ENCODE measurements at places on chromosomes 3 and 15.

DNA sequence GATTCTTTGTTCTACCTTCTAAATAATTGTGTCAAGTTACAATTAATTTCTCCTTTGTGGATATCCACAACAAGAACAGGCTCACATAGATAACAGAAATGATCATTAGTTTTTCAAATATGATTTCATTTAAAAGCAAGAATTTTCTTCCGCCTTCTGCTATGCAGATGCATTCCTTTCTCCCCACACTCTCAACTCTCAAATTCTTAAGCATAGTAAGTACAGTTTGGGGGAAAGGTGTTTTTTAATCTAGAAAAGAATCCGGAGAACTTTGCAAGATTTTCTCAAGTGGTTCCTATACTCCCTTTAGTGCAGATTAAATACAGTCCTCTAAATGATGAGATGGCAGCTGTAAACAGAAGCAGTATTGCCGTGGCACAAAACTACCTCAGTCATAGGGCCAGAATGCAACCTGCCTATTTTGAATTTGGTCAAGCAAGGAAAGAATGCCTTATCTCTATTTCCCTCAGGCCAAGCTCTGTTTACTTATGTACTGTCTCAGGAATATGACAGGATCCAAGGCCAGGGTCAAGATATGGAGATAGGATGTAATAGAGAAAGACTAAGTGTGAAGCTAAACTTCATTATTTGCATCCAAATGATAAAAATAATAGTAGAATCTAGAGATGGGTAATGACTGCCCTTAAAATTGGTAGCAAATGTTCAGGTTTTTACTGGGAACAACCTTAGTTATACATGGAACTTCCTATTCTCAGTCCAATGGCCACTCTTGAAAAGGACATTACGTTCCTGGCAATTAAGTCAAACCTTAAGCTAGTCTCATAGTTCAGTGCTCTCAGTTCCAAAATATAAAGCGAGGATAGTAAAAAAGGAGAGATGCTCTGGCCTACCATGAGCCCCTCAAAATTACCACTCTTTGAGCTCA is 77.3 kb upstream of the PHLDB2 start:
- DNase-seq: no peak

DNA sequence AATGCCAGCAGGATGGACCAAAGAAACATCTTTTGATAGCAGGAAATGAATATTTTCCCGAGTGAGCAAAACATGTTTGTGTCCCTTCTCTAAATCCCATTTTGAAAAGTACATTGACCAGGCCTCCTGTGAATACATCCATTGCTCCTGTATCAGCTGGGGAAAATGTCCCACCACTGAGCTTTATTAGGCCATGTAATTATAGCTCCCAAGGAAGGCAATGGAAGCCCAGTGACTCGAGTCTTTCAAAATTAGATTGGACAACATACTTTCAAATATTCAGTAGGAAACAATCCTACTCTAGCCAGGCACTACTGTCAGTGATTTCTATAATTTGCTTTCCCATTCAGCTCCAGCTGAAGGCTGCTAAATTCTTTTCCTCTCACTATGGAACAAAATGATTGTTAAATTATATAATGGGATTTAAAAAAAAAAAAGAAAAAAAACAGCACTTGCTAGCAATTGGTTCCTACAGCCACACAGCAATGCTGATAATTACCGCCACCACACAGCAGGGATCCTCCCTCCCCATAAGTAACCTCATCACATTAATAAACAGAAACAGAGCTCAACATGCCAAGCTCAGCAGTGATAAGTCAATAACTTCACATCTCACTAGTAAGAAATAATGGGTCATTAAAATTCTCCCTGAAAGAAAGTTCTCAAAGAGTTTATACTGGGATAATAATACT is 172.4 kb upstream of the SLC2A2 start:
- DNase-seq: no peak

DNA sequence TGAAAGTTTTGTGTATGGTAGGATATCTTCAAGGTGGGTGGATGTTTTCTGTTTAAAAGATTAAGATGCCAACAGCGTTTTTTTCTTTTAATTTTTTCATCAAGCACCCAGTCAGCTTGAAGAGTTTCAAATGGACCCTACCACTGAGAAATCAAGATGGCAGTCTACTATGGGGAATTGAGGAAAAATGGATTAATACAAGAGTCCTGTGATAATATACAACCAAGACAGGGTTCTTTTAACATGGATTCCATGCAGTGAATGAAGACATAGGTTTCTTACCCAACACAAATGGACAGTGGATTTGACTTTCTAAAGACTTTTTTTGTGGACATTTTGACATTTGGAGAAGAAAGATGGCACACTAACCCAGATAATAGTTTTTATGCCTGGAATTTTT is 2.5 kb upstream of the CHD2 start:
- DNase-seq: no peak

DNA sequence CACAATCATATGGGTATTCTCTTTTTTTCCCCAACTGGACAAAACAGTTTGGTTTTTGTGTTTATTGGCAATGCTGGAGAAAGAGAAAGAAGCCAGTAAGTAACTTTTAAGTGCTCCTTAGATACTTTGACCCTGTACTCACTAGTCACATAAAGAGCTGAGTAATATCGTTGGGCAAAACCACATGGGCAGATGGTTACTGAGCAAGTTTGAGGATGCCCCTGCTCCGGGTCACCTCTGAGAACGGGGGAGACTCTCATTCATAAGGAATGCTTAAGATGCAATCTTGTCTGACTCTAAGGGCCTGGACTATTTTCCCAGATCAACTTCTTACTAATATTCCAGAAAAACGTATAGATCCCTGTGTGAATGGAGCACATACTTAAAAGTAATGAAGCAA is 106.4 kb upstream of the SLC2A2 start:
- no peak for DNase-seq

- no peak for DNase-seq
Observed at GRCh38 chr3:64039332-64039731, 16.0 kb upstream of the PSMD6 start.

DNA sequence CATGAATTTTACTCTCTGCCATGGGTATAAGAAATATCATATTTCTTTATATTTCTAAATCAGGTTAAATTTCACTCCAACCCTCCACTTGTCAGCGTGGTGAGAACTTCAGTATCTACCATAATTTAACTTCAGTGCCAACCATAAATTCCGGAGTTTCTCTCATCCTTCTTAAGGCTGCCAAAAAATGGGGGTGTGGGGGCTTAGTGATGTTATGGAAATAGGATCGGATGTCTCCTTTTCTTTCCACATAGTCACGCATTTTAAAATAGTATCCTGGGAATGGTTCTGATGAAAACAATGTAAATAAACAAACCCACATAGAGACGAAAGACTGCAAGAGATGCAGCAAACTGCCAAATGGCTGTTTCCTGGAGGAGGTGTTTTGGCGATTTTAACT is 12.9 kb upstream of the FAM3D start:
- DNase-seq: no peak

DNA sequence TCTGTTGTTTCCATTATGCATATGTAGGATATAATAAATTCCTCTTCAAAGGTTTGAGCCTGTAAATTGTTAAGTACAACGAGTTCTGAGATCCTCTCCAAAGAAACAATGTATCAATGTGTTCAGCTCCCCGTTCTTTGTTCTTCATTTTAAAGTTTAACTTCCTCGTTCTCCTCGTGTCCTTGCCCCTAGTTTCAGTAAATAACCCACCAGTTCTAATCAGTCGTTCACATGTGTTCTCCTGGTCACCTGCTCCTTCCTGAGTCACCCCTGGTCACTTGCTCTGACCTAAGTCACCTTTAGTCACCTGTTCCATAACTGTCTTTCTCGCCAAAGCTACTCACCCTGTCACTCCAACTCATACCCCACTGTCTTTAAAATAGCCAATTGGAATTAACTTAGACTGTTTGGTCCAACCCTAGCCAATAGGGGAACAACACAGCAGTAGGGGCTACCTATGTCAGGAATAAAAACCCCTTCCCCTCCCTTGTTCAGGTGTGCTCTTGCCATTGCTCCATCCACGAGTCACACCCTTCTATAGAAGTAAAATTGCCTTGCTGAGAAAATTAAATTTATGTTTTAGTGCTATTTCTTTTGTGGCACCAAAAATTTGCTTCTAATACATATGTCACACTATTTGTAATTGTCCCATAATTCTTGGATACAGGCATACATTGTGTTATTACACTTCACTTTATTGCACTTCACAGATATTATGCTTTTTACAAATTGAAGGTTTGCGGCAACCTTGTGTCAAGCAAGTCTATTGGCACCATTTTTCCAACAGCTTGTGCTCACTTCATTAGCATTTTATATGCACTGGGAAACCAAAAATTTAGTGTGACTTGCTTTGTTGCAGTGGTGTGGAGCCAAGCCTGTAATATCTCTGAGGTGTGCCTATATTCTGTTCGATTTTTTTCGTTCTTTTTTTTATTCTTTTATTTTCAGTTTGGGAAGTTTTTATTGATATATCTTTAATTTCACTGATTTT is 15.3 kb upstream of the MCF2L2 start:
- DNase-seq: no peak

DNA sequence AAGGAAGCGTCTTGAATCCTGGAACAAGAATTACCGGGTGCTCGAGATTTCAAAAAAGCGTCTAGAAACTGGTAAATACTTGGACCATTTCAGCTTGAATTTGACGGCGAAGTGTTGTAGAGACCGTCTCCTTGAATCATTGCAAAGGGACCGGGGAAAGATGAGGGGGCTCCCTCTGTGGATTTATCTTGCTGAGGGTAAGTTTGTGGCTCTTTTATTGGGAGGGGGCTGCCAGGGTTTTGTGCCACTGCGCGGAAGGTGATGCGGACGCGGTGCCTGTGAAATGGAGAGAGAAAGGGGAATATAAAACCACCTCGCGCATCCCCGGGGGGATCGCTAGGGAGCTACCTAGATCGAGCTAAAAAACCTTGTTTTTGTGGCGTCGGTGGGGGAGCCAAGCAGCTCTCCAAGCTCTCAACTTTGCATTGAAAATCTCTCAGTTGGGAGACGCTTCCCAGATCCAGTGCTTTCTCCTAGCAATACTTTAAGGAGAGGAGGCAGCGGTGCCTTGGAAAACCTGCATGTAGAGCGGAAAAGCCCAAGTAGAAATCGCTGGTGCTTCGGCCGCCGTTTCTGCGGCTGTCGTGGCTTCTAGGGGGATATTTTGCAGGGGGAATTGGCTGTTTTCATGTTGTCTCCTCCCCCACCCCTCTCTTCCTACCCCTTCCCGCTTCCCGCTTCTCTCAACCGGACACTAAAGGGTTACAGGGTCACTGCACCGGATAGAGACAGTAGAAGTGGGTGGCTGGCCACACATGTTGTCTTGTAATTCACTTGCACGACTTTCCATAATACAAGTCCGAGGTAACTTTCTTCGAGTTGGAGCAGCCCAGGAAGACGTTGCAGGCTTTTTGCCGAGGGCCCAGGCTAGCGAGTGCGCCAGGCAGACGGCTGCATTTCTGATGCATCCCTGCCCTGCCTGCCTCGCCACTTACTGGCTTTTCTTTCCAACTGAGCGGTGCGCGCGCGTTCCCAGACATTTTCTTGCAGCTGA is 187.6 kb downstream of the NLGN1 start:
- DNase-seq: no peak

DNA sequence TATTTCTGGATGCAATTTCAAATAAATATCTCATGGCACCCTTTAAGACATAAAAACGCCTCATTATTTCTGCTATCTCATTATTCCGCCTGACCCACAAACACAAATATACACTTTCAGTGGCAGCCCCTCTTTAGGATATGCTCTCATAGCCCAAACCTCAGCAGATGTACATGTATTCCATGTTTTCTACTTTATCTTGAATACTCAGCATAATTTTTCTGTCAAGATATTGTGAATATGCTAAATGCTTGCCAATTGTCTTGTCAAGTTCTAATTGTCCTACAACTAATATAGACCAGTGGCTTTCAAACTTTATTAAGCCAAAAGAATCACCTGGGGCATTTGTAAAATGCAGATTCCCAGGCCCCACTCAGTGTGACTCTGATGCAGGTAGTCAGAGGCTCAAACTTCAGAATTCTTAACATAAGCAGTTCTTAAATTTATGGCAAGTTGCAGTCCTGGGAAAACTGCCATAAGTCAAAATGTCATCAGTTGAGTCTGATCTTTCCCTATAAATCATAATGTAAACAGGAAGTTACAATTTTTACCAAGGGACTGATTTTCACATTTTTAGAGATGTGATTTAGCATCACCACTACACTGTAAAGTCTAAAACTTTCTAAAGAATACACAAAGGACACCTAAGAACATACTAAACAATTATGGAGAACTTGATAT is 135.1 kb downstream of the TBL1XR1 start:
- DNase-seq: no peak

DNA sequence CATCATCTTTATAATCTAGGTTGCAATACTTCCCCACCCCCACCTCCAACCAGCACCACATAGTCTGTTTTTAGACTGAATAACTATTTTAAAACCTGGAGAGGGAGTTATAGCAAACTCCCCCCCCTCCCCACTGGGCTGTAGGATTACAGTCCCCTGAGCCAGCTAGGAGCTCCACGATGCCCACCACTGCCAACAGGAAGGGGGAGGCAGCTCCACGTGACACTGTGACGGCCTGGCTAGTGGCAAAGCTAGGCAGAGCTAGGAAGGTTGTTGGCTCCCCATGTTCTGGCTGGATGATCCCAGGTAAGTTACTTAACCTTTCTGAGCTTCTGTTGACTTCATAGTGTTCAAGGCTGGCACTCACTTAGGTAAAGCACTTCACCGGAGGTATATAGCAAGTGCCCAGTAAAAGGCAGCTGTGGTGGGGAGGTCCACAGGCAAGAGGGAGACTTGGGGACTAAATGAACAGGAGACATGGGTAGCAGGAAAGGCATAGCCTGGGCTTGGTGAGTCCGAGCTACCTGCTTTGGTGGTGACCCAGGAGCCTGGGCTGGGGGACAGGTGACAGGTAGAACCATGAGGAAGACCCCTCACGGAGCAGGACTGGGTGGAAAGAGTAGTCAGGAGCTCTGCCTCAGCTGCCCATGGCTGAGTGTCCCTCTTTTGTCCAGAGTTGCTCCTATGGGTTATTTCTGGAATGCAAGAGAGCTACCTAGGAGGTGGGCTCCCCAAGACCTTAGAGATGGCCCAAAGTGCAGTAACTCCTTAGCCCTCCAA is 4.0 kb upstream of the TBC1D21 start:
- no peak for DNase-seq

DNA sequence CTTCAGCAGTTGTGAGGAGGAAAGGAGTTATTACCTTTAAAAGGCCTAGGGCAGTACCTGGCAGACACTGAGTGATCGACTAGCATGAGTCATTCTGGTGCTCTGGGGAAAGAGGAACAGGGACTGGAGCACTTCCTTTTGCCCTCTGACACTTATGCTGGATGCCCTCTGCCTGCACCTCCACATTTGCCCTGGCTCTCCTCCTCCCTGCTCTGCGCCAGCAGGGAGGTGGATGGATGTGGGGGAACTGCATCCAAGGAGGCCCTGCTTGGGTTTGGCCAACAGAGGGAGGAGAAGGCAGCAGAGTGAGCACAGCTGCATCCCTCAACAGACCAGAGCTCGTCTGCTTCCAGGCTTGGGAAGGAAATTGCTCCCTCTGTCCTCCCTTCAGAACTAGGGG is 75.0 kb downstream of the SEMA5B start:
- DNase-seq: no peak

DNA sequence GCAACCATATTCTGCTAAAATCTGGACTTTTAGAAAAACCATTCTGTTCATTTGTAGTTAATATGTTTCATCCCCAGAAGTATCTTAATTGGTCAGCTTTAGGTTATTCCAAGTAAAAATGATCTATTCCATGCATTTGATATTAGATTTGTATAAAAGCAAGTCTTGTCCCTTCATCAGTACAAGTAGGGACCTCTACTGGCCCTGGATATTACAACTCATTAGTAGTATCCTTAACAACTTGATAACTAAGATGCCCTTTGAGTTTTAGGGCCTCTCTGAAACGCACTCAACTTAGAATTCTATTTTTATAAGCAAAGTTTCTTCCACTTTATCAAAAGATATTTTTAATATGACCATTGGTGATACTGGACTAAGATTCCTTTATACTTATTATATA is 25.3 kb upstream of the SELENOT start:
- DNase-seq: no peak
